Hematopoietic multipotent progenitor cell treated with erythropoietin and hydrocortisone succinate and interleukin-3 and kit ligand, for 17 days (in vitro differentiated cells): ENCODE measurements at places on chromosomes 5 and 9.

DNA sequence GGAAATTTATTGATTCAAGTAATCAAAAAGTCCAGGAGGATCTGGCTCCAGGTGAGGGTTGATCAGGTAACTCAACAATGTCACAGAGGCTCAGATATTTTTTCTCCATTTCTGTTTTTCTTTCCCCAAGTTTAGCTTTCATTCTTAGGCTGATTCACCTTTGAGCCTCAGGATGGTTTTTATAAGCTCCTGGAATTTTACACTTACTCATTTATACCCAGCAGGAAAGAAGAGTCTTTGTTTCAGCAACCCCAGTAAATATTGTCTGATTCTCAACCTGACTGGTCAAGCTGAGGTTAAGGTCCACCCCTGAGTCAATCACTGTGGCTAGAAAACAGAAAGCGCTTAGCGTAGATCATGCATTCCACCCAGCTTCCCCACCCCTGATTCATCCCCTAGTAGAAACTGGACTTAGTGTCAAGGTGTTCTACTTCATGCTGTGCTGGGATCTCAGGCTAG, 500.6 kb downstream of the KIF4B start:
- no peak for DNase-seq

DNA sequence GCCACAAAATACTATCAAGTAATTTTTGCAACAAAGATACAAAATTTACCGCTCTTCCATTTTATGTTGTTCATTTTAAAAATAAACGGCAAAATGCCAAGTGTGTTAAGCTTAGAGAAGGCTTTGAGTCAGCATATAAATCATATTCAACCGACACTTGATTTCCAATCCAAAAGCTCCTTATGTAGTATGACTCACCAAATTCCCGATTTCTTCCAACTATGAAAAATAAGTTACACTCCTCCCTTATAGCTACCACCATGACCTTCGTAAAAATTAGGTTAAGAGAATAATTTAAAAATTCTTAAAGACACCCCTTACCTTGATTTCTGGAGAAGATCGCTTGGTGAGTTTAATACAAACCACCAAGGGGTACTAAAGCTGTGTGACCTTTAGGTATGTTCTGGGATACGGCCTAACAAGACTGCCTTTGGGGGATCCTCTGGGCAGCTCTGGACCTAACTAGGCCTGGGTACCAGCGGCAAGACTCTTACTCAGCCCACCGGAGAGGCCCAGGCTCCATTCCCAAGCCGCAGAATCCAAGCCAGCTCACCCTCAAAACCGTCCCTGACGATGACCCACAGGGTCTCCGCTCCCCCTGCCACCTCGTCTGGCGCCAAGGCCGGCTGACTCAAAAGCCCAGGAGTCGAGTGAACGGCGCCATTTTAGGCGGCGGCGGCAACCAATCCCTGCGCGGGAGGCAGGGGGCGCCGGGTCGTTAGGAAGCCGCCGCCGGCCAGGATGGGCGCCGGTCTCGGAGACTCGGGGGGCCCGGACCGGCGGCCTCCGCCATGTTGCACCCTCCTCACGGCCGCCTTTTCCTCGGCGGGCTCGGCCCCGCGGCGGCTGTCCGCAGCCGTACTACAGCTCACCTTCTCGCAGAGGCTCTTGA, 739 bp downstream of the PPP2CA start:
- peak; percentile 82 for DNase-seq

DNA sequence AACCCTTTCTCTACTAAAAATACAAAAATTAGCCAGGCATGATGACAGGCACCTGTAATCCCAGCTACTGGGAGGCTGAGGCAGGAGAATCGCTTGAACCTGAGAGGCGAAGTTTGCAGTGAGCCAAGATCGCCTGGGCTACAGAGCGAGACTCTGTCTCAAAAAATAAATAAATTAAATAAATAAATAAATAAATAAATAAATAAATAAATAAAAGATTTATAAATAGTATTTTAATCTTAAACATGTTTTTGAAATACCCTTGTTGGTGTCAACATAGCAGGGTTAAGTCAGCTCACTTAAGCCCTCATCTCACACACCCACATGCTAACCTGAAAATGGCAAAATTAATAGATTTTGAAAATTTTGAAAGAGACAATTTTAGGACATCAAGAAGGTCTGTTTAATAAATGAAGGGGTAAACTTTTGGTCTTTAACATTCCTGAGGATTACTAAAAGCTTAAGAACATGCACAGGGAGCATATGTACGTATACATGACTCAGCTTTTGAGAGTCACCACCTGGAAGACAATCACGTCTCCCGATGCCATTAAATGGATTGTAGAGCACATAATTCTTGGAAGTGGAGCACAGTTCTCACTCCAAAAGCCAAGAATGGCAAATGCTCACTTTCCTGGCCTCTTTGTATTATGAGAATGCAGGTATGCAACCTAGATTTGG, 202.5 kb downstream of the GDNF start:
- no peak for DNase-seq

DNA sequence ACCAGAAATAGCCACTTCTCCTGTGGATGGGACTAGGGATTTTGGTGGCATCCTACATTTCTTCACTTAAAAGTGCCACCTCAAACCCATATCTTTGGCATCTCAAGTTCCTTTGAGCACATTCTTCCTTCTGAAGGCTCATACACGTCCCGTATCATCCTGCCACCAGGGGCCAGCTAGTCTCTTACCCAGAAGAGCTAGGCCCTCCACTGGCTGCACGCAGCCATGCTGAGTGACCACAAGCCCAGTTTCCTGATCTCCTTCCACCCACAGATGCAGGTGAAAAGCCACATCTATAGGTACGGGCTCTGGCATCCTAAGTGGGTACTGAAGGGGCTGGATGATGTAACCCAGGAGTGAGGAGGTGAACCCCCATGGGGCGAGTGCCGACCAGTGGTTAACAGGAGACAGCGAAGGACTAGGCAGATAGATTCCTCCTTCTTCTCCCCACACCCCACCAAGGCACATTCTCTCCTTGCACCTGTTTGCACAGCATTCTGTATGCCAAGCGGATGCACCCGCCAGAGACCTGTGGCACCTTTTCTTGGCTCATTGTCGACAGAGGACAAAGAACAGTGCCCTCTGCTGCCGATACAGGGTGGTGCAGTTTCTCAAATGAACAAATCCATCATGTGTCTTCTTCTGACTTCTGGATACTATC, 14.4 kb upstream of the SCGB3A1 start:
- peak; percentile 77 for DNase-seq

DNA sequence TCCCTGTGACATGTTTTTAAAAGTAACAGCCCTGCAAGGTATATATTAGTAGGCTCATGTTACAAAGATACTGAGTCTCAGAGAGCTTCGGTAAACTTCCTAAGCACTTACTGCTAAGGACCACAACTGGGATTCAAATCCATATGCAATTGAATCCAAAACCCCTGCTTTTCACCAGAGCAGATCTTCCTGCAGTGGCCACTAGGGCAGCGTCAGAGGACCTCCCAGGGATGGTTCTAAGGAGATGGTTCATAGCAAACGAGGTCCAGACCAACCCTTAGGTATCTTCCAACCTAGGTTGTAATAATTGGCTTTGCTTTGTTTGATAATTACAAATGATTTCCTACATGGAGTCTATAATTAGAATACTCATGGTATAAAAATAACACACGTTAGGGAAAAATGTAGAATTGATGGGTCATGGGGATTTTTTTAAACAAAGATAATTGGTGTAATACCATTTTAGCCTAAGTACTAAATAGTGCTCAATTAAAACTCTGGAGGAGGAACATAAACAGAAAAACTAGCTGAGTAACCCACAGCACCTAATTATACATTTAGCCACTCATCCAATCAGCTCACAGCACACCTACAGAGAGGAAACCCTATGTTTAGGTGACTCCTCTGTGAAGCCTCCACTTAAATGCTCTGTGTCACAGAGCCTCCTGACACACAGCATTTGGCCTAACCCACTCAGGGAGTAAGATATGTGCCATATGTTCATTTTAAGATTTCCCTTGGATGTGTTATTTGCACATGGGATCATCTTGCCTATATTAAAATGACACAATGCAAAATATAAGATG, 10.0 kb upstream of the CAST start:
- no peak for DNase-seq

DNA sequence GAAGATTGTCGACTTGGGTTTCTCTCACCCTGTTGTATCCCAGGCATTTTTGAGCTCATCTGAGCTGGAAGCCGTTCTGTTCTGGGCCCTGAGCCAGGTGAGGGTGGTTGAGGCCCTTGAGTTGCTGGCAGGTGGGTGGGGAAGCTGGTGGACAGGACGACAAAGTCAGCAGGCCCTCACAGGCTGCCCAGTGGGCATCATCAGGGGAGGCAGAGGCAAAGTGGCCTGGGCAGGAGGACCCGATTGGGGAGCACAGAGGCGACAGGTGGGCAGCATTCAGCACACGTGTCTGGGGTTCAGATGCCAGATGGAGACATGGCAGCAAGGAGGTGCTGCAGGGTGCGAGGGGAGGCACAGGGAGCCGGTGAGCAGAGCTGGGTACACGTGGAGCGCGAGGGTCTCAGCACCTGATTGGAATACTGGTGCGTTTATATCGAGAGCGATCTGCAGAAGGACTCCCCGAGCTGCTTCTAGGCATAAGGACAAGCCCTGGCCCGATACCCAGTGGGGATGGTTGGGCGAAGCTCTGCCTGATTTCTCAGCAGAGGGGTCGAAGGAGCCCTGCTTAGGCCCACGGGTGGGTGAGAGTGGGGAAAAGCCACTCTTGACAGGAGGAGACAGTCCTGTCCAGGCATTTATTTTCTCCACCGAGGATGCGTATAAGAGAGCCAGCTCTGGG, 49.0 kb upstream of the SUSD3 start:
- DNase-seq = no peak
